Panc1 (cell line): ENCODE measurements at places on chromosomes 2 and 18.
A peak's percentile ranks its signal among the peaks of the same experiment; 100 is the strongest.

DNA sequence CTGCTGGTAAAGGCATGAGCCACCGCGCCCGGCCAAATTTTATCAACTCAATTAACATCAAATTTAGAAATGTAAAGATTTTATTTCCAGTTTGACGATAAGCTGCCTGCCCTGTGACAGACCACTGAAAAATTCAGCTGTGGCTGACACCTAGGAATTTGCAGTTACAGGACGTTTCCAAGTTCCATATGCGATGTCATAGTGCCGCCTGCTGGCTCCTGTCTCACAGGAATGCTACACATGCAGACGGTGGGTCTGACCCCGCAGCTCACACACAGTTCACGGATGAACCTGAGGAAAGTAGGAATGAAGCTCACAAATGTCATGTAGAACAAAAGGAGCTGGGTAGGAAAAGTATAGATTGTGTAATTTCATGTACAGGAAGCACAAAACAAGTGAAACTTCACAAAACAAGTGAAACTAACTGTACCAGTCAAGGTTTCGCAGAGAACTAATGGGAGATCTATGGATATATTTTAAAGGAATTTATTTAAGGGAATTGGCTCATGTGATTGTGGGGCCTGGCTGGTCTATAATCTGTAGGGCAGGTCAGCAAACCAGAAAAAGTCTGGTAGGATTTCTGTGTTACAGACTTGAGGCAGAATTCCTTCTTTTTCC, 13.2 kb upstream of the SEH1L start:
- DNase-seq: peak; percentile 69
- H3K27me3 ChIP-seq: no peaks in the 10 kb centered on the region
- H3K36me3 ChIP-seq: no peaks in the 10 kb centered on the region
- no peaks in the 10 kb centered on the region for H3K4me1 ChIP-seq
- no peak overlapping the region for H3K27ac ChIP-seq

GRCh38 chr18:74264303-74265020, 27.3 kb downstream of the CYB5A start:
- no peaks in the 10 kb centered on the region for H3K27me3 ChIP-seq
- no peak overlapping the region for H3K4me3 ChIP-seq
- H3K4me1 ChIP-seq: no peaks in the 10 kb centered on the region

GRCh38 chr18:48829443-48830149, 121.2 kb downstream of the SMAD7 start:
- DNase-seq: no peak
- H3K4me3 ChIP-seq: no peak overlapping the region
- H3K27me3 ChIP-seq: no peaks in the 10 kb centered on the region

- H3K36me3 ChIP-seq: no peaks in the 10 kb centered on the region
- H3K4me1 ChIP-seq: no peaks in the 10 kb centered on the region
- H3K27ac ChIP-seq: no peak overlapping the region
- DNase-seq: no peak
- H3K27me3 ChIP-seq: no peaks in the 10 kb centered on the region
Measured at GRCh38 chr2:21361957-21362486, 238.3 kb downstream of the TDRD15 start.

DNA sequence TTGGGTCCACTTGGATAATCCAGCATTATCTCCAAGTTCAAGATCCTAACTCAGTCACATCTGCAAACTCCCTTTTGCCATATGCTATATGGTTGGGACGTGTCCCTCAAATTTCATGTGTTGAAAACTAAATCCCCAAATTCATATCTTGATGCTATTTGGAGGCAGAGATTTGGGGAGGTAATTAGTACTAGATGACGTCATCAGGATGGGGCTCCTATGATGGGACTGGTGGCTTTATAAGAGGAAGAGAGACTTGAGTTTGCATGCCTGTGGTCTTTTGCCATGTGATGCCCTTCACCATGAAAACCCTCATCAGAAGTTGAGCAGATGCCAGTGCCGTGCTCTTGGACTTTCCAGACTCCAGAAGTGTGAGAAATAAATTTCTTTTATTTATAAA, 16.8 kb upstream of the SMAD4 start:
- no peak overlapping the region for H3K4me3 ChIP-seq
- H3K4me1 ChIP-seq: no peaks in the 10 kb centered on the region
- no peaks in the 10 kb centered on the region; the same call in 1 of the 2 replicates for H3K27me3 ChIP-seq
- H3K27ac ChIP-seq: no peak overlapping the region
- no peak for DNase-seq
- no peaks in the 10 kb centered on the region for H3K36me3 ChIP-seq

GRCh38 chr2:240394549-240394948, 40.9 kb upstream of the GPC1 start:
- no peaks in the 10 kb centered on the region for H3K4me1 ChIP-seq
- DNase-seq: no peak
- no peak overlapping the region for H3K4me3 ChIP-seq
- H3K27ac ChIP-seq: no peak overlapping the region
- no peaks in the 10 kb centered on the region for H3K27me3 ChIP-seq

DNA sequence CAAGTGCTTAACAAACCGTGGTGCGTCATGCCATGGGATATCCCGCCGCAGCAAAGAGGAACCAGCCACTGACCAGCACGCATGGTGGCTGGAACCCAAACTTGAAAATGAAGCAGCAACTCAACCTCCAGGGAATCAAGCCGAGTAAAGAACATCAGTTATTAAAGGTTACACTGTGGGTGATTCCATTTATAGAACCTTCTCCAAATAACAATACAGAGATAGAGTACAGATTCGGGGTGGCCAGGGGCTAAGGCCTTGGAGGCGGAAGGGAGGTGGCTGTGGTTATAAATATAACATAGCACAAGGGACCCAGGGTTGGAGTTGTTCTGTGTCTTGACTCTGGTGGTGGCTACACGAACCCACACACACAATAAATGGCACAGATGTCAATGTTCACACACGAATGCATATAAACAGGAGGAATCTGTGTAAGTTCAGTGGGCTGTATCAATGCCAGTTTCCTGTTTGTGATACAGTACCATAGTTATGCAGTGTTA, 123.1 kb downstream of the EIPR1 start:
- no peaks in the 10 kb centered on the region for H3K4me1 ChIP-seq
- no peak overlapping the region for H3K27ac ChIP-seq
- DNase-seq: no peak

DNA sequence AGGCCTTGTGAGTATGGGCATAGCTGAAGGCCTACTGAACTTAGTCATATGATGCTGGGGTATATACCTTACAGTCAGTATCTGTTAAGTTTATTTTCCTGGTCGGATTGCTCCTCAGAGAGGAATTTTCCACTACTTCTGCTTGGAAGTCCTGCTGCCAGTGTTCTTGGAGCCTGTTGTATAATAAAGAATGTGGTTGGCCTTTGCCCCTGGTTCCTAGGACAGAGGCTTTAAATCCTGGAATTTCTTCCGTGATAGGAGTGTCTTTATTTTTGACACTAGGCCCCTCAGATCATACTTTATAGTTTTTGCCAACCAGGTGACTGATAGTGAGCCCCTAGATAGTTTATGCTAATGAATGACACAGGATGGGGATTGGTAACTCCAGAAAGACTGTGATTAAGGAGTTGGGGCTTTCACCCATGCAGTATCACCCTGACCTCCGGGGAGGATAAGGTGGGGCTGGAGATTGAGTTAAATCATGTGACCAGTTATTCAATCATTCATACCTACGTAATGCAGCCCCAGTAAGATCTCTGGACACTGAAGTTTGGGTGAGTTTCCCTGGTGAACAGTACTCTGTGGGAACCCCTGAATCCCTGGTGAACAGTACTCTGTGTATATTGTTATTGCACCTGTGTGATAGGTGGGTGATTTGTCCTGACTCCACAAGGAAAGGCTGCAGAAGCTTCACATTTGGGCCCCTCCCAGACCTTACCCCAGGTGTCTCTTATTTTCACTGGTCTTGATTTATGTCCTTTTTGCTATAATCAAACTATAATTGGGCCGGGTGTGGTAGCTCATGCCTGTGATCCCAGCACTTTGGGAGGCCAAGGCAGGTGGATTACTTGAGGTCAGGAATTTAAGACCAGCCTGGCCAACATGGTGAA, 56.9 kb downstream of the COMMD1 start:
- peaks cover 9% of the 10 kb centered on the region for H3K4me1 ChIP-seq
- no peak for DNase-seq
- no peaks in the 10 kb centered on the region for H3K27me3 ChIP-seq
- H3K36me3 ChIP-seq: no peaks in the 10 kb centered on the region
- H3K4me3 ChIP-seq: no peak overlapping the region
- peak overlapping the region; percentile 29; the same call in 1 of the 2 replicates for H3K27ac ChIP-seq

DNA sequence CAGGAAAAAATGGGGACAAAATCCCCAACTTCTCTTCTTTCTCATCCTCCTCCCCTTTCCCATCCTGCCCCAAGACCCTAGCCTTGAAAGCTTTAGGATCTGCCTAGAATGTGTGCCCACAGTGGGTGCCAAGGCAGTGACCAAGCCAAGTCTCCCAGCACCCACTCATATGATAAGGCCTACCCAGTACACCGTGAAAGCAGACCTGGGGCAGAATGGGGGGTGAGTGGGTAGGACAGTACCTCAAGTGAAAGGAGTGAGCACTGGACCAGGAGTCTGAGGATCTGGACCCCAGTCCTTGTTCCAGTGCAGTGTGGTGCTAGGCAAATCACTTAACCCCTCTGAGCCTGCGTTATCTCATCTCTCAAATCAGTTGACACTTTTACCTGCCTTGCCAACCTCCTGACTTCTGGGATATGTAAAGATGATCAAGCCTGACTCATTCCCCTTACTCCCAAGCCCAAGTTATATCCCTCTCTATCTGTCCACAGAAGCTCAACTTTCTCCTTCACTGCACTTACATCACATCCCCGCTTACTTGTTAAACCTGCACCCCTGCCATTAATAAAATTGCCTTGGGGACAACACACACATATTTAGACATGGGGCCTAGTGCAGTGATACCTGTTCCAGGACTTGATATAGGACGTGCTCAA, 109.7 kb downstream of the ATL2 start:
- H3K4me1 ChIP-seq: no peaks in the 10 kb centered on the region
- H3K36me3 ChIP-seq: no peaks in the 10 kb centered on the region
- no peak overlapping the region for H3K4me3 ChIP-seq
- no peak overlapping the region for H3K27ac ChIP-seq

DNA sequence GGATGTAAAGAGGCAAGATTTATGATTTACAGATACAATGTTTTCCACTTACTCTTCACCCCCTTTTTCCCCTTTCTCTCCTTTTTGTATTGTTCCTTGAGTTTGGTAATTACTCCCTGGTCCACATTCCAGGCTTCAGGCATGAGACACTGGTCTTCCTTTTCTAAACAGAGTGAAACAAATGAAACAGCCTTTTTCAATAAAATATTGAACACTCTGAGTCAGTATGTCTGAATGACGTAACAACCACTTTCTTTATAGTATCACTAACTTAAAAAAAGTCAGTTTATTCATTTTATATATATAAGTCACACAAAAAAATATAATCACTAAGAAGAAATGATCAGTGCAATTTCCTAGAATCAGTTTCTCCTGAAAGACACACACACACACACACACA, 79.7 kb downstream of the STRN start:
- no peaks in the 10 kb centered on the region; the same call in 1 of the 2 replicates for H3K36me3 ChIP-seq
- no peaks in the 10 kb centered on the region for H3K27me3 ChIP-seq
- H3K4me3 ChIP-seq: no peak overlapping the region
- H3K27ac ChIP-seq: no peak overlapping the region

DNA sequence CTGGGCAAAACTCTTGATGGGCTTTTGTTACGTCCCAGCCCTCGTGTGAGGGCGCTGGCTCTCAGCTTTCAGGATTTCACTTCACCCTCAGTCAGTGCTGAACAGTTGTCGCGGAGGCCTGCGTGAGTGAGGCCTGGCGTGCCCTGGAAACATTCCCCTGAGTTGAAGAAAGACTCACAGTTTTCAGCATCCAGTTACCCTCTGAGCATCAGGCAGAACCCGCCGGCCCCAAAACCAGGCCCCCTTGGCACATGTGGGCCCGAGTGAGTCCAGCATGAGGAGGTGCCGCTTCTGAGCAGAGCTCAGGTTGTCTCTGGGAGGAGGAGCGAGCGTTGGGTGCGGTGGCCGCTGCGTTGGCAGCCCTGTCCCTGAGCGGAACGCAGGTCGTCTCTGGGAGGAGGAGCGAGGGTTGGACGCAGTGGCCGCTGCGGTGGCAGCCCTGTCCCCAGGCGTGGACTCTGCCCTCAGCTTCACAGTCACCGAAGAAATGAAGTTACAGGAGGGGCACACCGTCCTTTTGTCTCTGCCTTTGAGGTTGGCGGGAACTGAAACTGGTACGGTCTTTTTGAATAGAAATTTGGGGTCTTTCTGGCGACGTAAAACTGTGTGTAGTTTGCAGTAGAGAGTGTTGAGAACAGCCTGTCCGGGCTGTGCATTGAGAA, at the start of gene NEU4:
Gene NEU4, plus strand, starts transcription at position 473 of the 662 bp plus-strand sequence. CDS start 5,292 bp downstream, outside the sequence.
- H3K36me3 ChIP-seq: no peaks in the 10 kb centered on the region
- no peaks in the 10 kb centered on the region for H3K27me3 ChIP-seq
- H3K4me3 ChIP-seq: peak within 1 kb of the TSS; percentile 25
- peaks cover 21% of the 10 kb centered on the region for H3K4me1 ChIP-seq
- no peak for DNase-seq

GRCh38 chr2:65279756-65280155, 52.1 kb downstream of the ACTR2 start:
- H3K27me3 ChIP-seq: no peaks in the 10 kb centered on the region
- H3K27ac ChIP-seq: no peak overlapping the region
- no peak for DNase-seq
- peaks cover 8% of the 10 kb centered on the region; the same call in 1 of the 2 replicates for H3K4me1 ChIP-seq
- H3K36me3 ChIP-seq: no peaks in the 10 kb centered on the region

DNA sequence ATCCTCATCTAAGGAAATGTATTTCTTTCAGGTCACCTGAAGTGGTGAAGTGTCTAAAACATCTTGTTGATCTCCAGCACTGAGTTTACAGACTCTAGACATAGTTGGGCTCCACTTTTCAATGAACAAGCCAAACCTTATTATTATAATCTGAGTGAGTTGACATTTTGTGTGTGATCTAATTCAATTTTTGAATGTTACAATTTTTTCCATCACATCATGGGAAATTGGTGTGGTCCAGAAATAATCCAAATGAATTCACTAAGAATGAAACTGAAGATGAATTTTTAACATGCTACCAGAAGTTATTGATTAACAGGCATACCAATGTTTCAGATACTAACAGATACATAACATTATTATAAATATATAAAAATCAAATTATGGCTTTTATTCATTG, 75.6 kb upstream of the EFEMP1 start:
- H3K4me1 ChIP-seq: no peaks in the 10 kb centered on the region
- H3K27me3 ChIP-seq: peaks cover 3% of the 10 kb centered on the region; the same call in 1 of the 2 replicates
- no peak for DNase-seq
- no peaks in the 10 kb centered on the region for H3K36me3 ChIP-seq
- no peak overlapping the region for H3K27ac ChIP-seq
- no peak overlapping the region for H3K4me3 ChIP-seq

GRCh38 chr18:75483662-75484061, 56.2 kb upstream of the SMIM21 start:
- H3K4me1 ChIP-seq: no peaks in the 10 kb centered on the region
- no peaks in the 10 kb centered on the region for H3K36me3 ChIP-seq
- H3K27me3 ChIP-seq: no peaks in the 10 kb centered on the region
